ENCODE measurements at places on chromosomes 1 and 21.

DNA sequence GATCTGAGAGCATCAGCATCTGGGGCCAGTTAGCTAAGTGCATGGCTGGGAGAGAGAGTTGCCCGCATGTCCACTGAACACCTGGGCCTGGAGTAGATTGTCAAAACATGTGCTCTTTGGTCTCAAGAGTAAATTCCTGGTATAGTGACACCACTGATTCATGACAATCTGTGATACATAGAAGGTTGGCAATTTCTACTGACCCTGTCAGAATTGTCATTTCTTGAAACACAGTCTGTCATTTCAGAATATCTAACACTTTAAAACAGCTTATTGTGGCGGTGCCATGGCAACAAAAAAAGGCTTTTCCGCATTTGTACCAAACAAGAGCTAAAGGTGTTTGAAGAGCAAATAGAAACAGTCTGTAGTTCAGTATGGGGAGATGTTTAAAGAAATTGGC lies 186.4 kb upstream of the FAM78B start:
- DNase-seq = no peak

DNA sequence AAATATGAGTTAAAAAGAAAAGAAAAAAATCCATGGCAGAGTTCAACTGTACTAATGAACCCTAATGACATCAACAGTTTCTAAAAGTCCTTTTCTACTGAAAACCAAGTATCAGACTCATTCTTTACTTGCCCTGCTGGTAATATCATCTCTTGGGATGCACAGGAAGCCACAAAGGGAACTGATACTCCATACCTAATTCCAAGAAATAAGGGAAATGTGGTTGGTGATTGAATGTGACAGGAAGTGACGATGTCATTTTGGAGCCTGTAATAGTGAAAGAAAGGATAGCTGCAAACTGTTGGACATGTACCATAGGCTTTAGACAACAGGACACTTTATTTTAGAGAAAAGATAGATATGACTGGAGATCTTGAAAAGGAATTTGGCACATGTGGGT lies 98.7 kb upstream of the VAV3 start:
- no peak for DNase-seq

GRCh38 chr1:160747717-160748116 lies 8.7 kb downstream of the SLAMF7 start:
- no peak for DNase-seq

DNA sequence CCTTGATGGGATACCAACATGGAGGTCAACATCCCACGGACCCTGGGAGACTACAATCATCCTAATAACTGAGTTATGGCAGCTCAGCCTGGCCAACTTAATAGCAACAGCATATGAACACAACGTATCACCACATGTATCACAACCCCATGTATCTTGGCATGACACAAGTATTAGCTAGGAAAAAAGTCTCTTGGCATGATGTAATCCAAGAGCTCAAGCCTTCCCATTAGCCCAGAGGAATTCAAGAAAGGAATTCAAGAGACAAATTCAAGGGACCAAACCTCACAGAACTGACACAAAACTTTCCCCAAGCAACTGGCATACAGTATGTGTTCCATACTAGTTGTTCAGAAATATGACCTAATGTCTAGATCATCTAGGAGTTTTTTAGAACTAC lies 100.9 kb upstream of the HMGB4 start:
- no peak for DNase-seq

GRCh38 chr1:80023358-80023757 lies 1016.8 kb upstream of the ADGRL4 start:
- no peak for DNase-seq

GRCh38 chr1:241406421-241406820 lies 49.4 kb upstream of the RGS7 start:
- DNase-seq = no peak

Measured in activated CD8-positive, alpha-beta memory T cell treated with anti-CD3 and anti-CD28 coated beads for 4 hours (primary cell).